ENCODE measurements at places on chromosomes 13 and 19.

DNA sequence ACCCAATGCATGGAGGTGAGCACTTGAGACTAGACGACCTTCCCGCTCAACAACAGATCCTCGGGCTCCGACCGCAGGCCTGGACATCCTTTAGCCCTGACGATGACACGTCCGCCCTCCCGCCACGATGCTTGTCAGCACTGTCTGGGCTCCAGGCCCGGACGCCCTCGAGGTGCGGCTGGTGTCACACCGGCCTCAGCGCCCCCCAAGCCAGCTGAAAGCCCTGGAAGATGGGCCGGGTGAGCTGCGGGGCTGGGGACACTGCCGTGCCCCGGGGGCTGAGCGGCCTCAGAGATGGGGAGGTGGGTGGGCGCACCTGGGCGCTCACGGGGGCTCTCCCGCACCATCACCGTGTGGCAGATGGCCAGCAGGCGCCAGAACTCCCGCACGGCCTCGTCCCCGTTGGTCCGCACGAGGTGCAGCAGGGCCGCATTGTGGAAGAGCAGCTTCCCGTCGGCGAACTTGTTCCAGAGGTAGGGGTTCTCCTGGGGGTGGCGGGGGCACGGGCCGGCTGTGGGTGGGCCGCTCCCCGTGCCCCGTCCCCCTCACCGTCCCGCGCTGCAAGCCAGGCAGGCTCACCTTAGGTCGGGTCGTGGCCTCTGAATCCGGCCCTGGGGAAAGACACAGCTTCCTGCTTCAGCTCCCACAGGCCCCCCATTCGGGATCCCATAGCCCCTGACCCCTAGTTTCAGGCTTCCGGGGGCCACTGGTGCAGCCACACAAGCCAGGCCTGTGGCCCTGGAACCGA, 15.5 kb downstream of the ATP8B3 start:
- H3K4me3 ChIP-seq = no peak overlapping the region
- H3K36me3 ChIP-seq = no peaks in the 10 kb centered on the region
- DNase-seq = no peak

DNA sequence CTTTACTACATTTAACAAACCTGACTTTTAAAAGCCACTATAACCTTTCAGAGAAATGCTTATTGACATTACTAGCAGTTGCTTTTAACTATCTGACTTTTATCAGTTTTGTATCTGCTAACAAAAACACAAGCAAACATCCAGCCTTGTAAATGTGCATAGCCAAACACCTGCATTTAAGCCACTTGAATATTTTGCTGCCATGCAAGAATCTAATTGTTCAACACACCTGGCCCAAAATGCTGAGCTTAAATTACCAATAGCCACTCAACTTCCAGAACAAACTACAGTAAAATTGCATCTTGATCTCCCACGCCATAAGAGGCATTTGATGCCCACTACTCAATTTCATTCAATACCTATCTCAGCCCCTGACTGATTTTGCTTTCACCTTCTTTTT, 9.3 kb downstream of the ZIC5 start:
- H3K27ac ChIP-seq = no peak overlapping the region
- peaks cover 3% of the 10 kb centered on the region for H3K36me3 ChIP-seq
- DNase-seq = no peak
- H3K27me3 ChIP-seq = peaks cover 78% of the 10 kb centered on the region

- H3K36me3 ChIP-seq = no peaks in the 10 kb centered on the region
- H3K27me3 ChIP-seq = no peaks in the 10 kb centered on the region
- no peak overlapping the region for H3K4me3 ChIP-seq
- H3K27ac ChIP-seq = no peak overlapping the region
- H3K4me1 ChIP-seq = no peaks in the 10 kb centered on the region
These were observed 581.8 kb upstream of the SLITRK5 start for GRCh38 chr13:87089391-87089790.

GRCh38 chr13:20706661-20707060, 3.2 kb downstream of the IL17D start:
- DNase-seq = no peak
- H3K4me1 ChIP-seq = peaks cover 21% of the 10 kb centered on the region
- H3K27me3 ChIP-seq = peaks cover 6% of the 10 kb centered on the region
- no peak overlapping the region for H3K27ac ChIP-seq
- H3K36me3 ChIP-seq = no peaks in the 10 kb centered on the region

GRCh38 chr19:13693889-13694288, 70.4 kb upstream of the MRI1 start:
- H3K4me3 ChIP-seq = no peak overlapping the region
- no peak for DNase-seq
- peaks cover 13% of the 10 kb centered on the region for H3K27me3 ChIP-seq
- H3K4me1 ChIP-seq = no peaks in the 10 kb centered on the region
- H3K27ac ChIP-seq = no peak overlapping the region

- DNase-seq = no peak
- H3K4me3 ChIP-seq = no peak overlapping the region
- H3K27ac ChIP-seq = no peak overlapping the region
- H3K36me3 ChIP-seq = no peaks in the 10 kb centered on the region
- no peaks in the 10 kb centered on the region for H3K4me1 ChIP-seq
- no peaks in the 10 kb centered on the region for H3K27me3 ChIP-seq
These were observed 266.3 kb downstream of the DNAJC15 start for GRCh38 chr13:43289470-43290255.

GRCh38 chr19:34259367-34260095, 5.2 kb downstream of the GARRE1 start:
- peak overlapping the region; percentile 66 for H3K27ac ChIP-seq
- peaks cover 51% of the 10 kb centered on the region for H3K4me1 ChIP-seq
- no peak for DNase-seq
- no peaks in the 10 kb centered on the region for H3K27me3 ChIP-seq

- no peak for DNase-seq
- peaks cover 9% of the 10 kb centered on the region for H3K4me1 ChIP-seq
- H3K27ac ChIP-seq = no peak overlapping the region
- H3K4me3 ChIP-seq = no peak overlapping the region
- H3K27me3 ChIP-seq = peaks cover 3% of the 10 kb centered on the region
These were observed 51.5 kb upstream of the GTF3A start for GRCh38 chr13:27372896-27373295.

- H3K27me3 ChIP-seq = no peaks in the 10 kb centered on the region
- H3K4me1 ChIP-seq = no peaks in the 10 kb centered on the region
- no peak for DNase-seq
- no peak overlapping the region for H3K27ac ChIP-seq
- H3K36me3 ChIP-seq = no peaks in the 10 kb centered on the region
- no peak overlapping the region for H3K4me3 ChIP-seq
These were observed 31.4 kb downstream of the FBN3 start for GRCh38 chr19:8117991-8118390.

DNA sequence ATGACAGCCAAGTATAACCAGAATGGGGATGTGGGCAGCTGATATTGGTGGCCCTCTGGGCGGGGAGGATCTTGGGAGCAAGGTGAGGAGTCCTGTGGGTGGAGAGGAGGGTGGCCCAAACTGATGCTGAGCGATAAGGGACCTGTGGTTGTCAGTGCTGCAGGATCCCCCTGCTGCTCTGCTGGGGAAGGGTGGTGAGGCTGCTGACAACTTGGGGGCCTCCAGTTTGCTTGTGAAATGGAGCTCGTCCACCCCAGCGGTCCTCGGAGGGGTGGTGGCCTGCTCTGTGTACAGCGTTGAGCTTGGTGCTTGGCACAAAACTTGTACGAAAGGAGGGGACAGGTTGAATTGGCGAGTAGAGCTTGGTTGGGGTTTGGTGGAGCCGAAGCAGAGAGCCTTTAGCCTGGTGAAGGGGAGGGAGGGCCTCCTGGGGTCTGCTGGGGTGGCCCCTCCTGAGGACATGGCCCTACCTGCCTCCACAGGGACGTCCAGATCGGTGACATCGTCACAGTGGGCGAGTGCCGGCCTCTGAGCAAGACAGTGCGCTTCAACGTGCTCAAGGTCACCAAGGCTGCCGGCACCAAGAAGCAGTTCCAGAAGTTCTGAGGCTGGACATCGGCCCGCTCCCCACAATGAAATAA, 2.9 kb downstream of the RPS11 start:
- DNase-seq = no peak
- H3K27me3 ChIP-seq = no peaks in the 10 kb centered on the region
- H3K4me3 ChIP-seq = peak overlapping the region; percentile 99
- H3K36me3 ChIP-seq = peaks cover 24% of the 10 kb centered on the region
- peak overlapping the region; percentile 99 for H3K27ac ChIP-seq

DNA sequence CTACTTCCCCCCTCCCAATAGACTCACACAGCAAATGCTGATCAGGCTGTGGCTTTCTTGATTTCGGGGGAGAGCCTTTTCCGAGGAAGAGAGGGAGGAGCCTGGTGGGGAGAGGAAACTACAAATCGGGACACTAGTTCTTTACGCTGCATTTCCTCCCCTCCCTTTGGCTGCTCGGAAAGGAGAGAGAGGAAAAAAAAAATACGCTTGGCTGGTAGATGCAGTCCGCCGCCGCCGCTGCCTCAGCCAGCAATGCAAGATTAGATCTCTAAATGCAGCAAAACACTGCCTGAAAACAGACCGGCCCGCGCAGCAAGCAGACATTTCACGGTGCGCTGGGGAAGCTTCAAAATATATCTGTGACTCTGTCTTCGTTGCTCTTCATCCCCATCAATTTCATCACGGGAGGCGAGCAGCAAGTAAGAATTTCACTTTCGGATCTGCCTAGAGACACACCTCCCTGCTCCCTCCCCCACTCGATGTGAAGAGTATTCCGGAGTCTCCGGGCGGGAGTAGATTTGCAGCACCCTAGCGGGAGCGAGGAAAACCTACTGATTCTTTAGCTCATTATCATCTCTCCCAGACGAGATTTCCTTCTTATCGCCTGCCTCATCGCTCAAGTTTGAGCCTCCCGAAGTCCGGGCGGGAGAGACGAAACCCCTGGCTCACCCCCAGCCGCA, at the start of gene PCDH17:
Gene PCDH17 (plus strand): TSS at position 149 of the 680 bp plus-strand sequence. CDS start 803 bp downstream, outside the sequence.
- DNase-seq = no peak
- peaks cover 66% of the 10 kb centered on the region for H3K27me3 ChIP-seq
- peaks cover 15% of the 10 kb centered on the region for H3K36me3 ChIP-seq
- H3K4me1 ChIP-seq = peaks cover 32% of the 10 kb centered on the region

GRCh38 chr13:64505336-64505910, 2724.7 kb downstream of the PCDH9 start:
- no peak for DNase-seq
- H3K4me1 ChIP-seq = no peaks in the 10 kb centered on the region
- H3K27ac ChIP-seq = no peak overlapping the region
- no peaks in the 10 kb centered on the region for H3K27me3 ChIP-seq

DNA sequence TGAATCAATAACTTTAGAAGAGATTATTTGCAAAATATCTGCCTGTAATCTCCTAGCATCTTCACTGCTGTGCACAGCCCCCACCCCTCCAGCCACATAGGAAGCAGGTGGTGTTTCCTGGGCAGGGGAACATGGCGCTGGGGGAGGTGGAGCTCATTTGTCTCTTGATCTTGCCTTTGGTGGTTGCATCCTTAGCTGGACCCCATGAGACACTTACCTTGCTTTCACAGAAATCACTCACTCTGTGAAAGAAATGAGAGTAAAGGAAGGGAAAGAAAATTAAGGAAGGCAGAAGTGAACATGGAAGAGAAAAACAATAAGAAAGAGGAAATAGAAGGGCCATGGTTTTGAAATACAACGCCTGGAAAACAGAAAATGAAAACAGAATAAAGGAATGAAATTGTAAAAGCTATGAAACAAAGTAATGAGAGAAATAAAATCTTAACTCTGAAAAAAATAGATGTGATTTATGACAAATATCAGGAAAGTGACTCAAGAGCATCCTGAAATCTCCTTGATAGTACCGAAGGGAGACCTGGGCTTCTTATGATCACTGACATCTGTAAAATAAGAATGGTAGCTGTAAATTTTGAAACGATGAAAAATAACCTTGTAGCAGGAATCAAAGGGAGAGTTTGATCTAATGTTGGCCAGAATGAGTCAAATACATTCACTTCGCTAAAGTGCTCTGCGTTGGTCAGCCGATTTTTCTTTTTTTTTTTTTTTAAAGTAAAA, 17.2 kb upstream of the RNASEH2B start:
- peaks cover 42% of the 10 kb centered on the region for H3K4me1 ChIP-seq
- peak overlapping the region; percentile 86 for H3K4me3 ChIP-seq
- H3K27ac ChIP-seq = peak overlapping the region; percentile 94
- no peaks in the 10 kb centered on the region for H3K27me3 ChIP-seq
- peak; percentile 28 for DNase-seq

DNA sequence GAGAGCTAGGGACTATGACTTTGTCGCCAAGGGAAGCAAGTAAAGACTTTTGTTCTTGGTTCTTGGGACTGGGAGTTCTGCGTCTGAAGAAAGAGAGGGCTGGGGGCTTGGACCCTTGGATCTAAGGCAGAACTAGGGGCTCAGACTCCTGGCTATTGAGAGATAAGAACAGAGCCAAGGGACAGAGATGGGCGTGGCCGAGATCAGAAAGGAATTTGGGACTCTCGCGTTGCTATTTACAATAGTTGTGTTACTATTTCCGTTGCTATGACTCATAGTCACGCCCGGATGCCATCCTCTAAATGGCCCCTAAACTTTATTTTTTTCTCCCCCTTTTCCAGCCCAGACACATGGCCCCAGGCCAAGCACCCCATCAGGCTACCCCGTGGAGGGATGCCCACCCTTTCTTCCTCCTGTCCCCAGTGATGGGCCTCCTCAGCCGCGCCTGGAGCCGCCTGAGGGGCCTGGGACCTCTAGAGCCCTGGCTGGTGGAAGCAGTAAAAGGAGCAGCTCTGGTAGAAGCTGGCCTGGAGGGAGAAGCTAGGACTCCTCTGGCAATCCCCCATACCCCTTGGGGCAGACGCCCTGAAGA, 759 bp downstream of the PPP1R15A start:
- peak; percentile 87 for DNase-seq
- peak overlapping the region; percentile 99 for H3K4me3 ChIP-seq
- H3K27ac ChIP-seq = peak overlapping the region; percentile 96
- peaks cover 35% of the 10 kb centered on the region for H3K36me3 ChIP-seq

DNA sequence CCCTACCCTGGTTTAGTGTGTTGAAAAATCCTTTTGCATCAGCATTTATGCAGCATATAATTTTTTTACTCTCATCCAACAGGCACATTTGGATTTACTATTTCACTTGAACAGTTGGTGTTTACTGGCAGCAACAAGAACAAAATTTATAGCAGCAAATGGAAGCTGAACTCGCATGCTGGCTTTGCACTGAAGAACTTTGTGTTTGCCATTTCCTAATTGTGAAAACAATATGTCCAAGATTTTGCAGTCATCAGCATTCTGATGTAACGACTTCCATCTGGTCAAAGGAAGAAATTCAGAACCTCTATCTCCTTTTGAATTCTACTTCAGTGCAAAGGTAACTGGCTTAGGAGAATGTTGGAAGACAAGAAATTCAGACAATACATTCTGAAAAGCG, 131.0 kb downstream of the DLEU7 start:
- peaks cover 9% of the 10 kb centered on the region for H3K27me3 ChIP-seq
- H3K4me1 ChIP-seq = peaks cover 10% of the 10 kb centered on the region
- no peaks in the 10 kb centered on the region for H3K36me3 ChIP-seq
- DNase-seq = no peak
- no peak overlapping the region for H3K27ac ChIP-seq
- H3K4me3 ChIP-seq = no peak overlapping the region

- no peak overlapping the region for H3K27ac ChIP-seq
- no peak for DNase-seq
- H3K27me3 ChIP-seq = no peaks in the 10 kb centered on the region
- H3K4me3 ChIP-seq = no peak overlapping the region
These were observed 195.8 kb upstream of the RNF113B start for GRCh38 chr13:98372876-98373275.

- H3K36me3 ChIP-seq = no peaks in the 10 kb centered on the region
- H3K4me3 ChIP-seq = no peak overlapping the region
- H3K4me1 ChIP-seq = peaks cover 20% of the 10 kb centered on the region
- no peaks in the 10 kb centered on the region for H3K27me3 ChIP-seq
- DNase-seq = no peak
These were observed 29.5 kb downstream of the CRTC1 start for GRCh38 chr19:18712981-18713380.
